Osteoblast (primary cell): ENCODE measurements at places on chromosomes 3 and 15. TPM values are rescaled to one million over a fixed set of nuclear protein-coding genes. Genes with fewer than 3 reads are reported as not detected.
A peak's percentile ranks its signal among the peaks of the same experiment; 100 is the strongest.

GRCh38 chr3:142818651-142819050 is 70.2 kb downstream of the PCOLCE2 start:
- DNase-seq, result no peak

- DNase-seq, result peak; percentile 25
Observed at GRCh38 chr3:161430307-161430706, 59.0 kb upstream of the SPTSSB start.

GRCh38 chr3:193851941-193852674 is 259.1 kb downstream of the OPA1 start:
- no peak for DNase-seq

- DNase-seq, result no peak
Observed at GRCh38 chr3:107345822-107346405, 31.3 kb upstream of the CCDC54 start.

DNA sequence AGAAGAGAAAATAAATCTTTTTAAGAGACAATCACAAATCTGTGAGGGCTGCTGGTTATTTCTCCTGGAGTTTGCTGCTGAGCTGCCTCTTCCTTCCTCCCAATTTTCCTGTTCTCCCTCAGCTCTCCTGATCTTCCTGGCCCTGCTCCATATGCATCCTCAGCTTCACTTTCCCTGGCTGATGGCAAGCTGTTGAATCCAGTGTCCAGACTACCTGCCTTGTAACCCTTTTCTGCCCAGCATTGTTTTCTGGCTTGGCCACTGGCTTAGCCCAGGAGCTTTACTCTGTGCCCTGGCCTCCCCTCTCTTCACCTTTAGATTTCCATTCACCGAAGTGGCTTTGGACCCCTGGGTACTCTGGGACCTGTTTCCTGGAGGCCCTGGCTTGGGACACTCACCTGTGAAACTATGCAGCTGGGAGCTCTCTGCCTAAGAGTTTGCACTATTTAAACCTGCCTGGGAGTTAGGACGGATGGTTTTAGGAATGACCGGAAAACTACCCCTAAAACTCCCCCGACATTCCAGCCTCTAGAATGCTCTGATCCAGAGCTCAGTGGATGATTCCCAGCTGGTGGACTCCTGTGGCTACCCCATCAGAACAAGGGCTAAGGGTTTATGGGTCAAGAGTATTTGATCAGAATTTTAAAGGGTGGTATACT is 90.0 kb downstream of the RBPMS2 start:
- no peak for DNase-seq

DNA sequence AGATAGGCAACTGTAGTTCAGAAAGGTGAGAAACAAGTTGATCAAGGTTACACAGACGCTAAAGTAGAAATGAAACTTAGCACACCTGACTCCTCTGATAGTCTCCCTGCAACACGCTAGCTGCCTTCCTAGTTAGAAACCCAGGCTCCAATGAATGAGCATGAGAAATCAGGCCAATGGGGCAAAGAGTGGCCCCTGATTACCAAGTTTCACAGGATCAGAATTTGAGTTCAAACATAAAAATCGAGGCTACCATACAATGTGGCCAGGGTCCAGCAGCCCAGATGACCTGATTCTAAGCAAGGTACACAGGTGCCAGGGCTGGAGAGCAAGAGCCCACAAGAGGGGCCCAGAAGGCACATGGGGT is 7.7 kb downstream of the PLD1 start:
- no peak for DNase-seq

DNA sequence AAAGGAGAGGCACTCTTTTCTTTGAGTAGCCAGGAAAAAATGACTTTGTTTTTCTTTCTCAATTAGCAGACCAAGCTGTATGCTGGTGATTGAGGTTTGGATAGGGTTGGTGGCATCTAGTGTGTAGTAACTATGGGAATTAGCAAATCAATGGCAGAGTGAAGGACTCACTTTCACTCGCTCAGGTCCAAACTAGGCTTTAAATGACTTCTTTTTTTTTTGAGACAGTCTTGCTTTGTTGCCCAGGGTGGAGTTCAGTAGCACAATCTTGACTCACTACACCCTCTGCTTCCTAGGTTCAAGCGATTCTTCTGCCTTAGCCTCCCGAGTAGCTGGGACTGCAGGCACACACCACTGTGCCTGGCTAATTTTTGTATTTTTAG is 35.9 kb downstream of the PRKCI start:
- no peak for DNase-seq

DNA sequence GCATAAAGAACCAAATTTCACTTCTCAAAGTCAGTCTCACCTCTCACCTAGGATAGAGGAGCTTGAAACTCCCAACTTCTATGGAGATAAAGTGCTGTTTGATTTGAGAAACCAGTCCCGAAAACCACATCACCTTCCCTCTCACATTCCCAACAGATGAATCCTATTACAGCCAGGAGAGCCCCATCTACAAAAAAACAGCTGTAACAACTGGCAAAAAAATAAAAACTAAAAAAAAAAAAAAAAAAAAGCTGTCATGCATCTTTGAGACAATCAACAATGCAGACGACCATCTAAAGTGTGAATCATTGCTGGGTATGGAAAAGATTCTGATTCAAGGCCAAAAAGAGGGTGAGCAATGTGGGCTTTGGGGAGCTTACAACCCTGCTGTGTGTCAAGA is 23.8 kb downstream of the HOMER2 start:
- DNase-seq, result no peak

DNA sequence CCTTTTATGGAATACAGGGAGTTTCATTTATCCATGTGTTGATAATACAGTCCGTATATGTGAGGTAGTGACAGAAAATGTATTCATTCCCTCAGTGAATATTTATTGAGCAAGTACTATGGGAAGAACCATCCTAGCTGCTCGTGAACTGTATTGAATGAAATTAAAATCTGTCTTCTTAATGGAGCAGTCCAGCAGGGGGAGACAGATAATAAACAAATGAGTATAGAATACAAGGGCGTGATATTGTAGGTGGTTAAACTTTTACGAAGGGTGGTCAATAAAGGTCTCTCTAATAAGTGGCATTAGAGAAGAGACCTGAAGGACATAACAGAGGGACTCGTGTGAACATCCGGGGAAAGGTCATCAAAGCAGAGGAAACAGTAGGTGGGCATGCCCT is 62.7 kb upstream of the OSTN start:
- DNase-seq, result peak; percentile 63

GRCh38 chr15:48802867-48803266 is 8.0 kb downstream of the CEP152 start:
- DNase-seq, result peak; percentile 84

- no peak for DNase-seq
Observed at GRCh38 chr3:31462050-31462569, 70.6 kb upstream of the STT3B start.

- DNase-seq, result no peak
Observed at GRCh38 chr15:40008061-40008765, 30.8 kb downstream of the SRP14 start.

GRCh38 chr3:86954226-86954625 is 36.7 kb downstream of the VGLL3 start:
- DNase-seq, result no peak

- DNase-seq, result no peak
Observed at GRCh38 chr3:149481056-149481455, 6.6 kb downstream of the TM4SF4 start.

- no peak for DNase-seq
Observed at GRCh38 chr3:131717493-131717892, 214.7 kb upstream of the MRPL3 start.

DNA sequence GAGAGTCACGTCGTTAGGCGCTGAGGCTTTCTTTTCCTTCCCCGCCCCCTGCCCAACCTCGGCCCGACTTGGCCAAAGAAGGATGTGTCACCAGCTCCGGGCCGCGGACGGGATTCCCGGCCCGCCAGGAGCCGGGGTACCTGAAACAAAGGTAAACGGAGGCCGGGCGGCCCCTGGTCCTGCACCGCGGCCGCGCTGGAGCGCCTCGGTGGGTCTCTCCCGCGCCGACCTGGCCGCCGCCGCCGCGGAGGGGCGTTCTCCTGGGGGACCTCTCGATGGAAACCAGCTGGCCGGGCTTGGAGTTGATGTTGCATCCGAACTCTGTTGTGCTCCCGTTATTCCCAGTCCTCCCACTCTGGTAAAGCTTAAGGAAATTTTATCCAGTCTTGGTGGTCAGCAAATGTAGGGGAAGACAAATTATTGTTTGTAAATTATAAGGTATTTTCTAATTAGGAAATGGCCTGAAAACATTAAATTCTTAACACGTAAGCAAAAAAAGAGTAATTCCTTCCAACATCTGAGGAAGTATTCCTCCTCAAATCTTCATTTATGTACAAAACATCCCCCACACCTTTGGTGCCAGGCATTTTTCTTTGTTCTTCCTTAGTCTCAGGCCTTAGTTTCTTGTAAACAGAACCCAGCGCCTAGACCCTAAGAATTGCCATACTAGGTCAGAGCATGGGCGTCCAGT is 888 bp downstream of the PPP2R3A start:
- peak; percentile 45 for DNase-seq

GRCh38 chr15:37902126-37902525 is 32.3 kb upstream of the TMCO5A start:
- DNase-seq, result no peak

DNA sequence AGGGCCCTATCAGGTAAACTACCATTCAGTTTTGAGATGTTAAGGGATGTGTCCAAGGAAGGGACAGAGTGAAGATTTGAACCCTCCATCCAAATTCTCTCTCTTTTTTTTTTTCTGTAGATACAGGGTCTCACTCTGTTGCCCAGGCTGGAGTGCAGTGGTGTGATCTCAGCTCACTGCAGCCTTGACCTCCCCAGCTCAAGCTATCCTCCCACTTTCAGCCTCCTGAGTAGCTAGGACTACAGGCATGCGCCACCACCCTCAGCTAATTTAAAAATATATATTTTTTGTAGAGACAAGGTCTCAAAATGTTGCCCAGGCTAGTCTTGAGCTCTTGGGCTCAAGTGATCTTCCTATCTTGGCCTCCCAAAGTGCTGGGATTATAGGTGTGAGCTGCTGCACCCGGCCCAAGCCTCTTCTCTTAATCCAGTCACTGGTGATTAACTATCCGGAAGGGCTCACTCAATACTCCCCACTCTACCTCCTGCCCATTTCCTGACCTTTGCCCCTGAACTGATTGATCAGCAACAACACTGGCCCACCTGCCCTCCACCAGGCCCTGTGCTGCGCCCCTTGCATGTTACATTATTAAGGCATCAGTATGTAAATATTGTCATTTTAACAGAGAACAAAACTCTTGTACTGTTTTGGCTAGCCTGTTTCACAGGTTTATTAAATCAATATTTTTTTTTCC is 164.7 kb downstream of the CTNNB1 start:
- no peak for DNase-seq

DNA sequence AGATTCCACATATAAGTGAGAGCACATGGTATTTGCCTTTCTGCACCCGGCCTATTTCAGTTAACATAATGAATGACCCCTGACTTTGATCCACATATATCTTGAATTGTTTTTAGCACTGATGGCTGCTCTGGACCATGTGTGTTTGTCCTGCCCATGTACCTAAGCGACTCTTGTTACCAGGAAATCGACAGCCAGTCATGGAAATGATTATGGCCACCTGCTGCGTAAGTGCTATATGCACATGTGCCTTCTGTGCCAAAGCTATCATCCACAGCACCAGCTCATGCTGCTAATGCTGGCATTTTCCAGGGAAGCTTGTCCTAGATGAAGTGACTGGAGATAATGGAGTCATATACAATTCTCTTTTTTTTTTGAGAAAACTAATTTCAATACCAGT is 103.7 kb downstream of the PEX5L start:
- peak; percentile 58 for DNase-seq

DNA sequence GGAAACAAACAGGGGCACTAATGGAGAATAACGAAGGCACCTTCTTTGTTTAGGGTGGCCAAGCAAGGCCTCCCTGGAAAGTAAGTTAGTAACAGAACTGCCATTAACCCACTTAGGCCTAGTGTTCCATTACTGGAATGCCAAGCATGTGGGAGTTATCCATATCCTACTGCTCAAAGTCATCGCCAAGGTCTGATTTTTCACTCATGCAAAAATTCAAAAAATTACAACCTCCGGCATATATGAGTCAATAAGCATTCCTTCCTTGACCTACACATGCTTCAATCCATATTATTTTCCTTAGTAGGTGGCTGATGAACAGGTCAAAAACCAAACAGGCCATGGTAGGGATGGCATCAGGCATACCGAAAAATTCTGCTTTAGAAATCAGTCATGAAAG is 1097.2 kb downstream of the FHIT start:
- no peak for DNase-seq

DNA sequence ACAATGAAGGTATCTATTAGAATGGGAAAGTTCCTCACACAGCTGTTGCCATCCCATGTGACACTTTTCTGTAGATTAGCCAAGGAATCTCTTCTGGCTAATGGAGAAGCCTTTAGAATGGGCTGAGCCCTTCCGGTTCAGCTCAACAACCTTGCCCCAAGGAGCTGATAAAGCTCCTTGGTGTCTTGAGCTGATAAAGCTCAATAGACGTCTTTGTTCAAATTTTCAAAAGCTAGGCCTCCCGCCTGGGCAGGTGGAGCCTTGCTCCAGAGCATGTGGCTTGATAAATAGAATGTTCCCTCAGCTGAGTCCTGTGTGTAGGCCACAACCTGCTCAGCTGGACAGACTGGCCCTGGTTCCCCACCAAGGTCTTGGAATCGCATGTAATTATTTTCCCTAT is 7.2 kb upstream of the BNIP2 start:
- DNase-seq, result no peak

DNA sequence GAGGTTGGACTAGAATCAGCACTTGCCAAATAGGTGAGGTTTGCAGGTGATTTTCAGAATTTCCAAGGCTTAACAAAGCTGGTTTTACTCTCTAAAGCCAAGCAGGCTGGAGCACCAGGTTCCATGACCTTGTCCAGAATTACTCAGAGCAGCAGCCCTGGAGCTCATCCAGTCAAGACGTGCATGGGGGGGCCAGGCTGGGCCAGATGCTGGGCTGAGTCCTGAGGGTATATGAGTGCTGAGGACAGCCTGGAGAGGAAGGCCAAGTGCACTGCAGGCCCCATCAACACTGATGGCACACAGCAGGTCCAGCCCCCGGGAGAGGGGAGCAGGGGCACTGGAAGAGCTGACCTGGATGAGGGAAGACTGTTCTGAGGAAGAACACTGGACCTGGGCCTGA is 3.0 kb upstream of the TXNRD3 start:
- DNase-seq, result no peak

DNA sequence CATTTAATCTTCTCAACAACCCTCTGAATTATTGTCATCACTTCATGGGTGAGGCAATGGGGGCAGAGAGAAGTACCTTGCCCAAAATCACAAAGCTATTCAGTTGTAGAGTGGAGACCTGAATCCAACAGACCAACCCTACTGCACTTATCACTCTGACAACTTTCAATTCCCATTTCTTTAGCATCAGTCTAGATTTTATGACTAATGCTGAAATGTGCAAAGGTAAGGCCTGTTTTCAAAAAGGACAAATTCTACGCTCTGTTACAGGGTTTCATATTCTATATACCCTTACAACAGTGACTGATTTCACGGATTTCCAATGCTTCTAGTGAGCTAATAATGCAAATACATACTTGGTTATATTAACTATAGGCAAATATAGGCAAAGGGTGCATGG is 286.0 kb downstream of the ADAMTS17 start:
- DNase-seq, result no peak

- DNase-seq, result no peak
Observed at GRCh38 chr3:194064380-194065332, 71.3 kb upstream of the HES1 start.

The DGKG gene
- 2.5 and 2.9 TPM in 2 replicates for total RNA-seq

The PPARG gene
- total RNA-seq, result 7.2 and 9.4 TPM in 2 replicates

The CCDC13 gene
- total RNA-seq, result 0.72 and 0.88 TPM in 2 replicates

The KNL1 gene
- total RNA-seq, result 3.5 and 3.6 TPM in 2 replicates

The AP3B2 gene
- total RNA-seq, result under 0.01 and 0.36 TPM in 2 replicates

The CD86 gene
- total RNA-seq, result 0.29 TPM in 1 of 2 replicates, not detected in the other

The PAK6 gene
- total RNA-seq, result not detected in 2 replicates

The IL17RB gene
- total RNA-seq, result under 0.01 and 0.29 TPM in 2 replicates

The IQCH gene
- total RNA-seq, result 4.7 and 5.8 TPM in 2 replicates

The CPLX3 gene
- total RNA-seq, result not detected in 2 replicates

The UCN2 gene
- 0.29 and 0.72 TPM in 2 replicates for total RNA-seq

The ZMYND10 gene
- 0.88 and 2.9 TPM in 2 replicates for total RNA-seq

The BSN gene
- under 0.01 and 0.29 TPM in 2 replicates for total RNA-seq
